ENCODE measurements at places on chromosomes 16 and 17. TPM values are rescaled to one million over a fixed set of nuclear protein-coding genes. Genes with fewer than 3 reads are reported as not detected.

DNA sequence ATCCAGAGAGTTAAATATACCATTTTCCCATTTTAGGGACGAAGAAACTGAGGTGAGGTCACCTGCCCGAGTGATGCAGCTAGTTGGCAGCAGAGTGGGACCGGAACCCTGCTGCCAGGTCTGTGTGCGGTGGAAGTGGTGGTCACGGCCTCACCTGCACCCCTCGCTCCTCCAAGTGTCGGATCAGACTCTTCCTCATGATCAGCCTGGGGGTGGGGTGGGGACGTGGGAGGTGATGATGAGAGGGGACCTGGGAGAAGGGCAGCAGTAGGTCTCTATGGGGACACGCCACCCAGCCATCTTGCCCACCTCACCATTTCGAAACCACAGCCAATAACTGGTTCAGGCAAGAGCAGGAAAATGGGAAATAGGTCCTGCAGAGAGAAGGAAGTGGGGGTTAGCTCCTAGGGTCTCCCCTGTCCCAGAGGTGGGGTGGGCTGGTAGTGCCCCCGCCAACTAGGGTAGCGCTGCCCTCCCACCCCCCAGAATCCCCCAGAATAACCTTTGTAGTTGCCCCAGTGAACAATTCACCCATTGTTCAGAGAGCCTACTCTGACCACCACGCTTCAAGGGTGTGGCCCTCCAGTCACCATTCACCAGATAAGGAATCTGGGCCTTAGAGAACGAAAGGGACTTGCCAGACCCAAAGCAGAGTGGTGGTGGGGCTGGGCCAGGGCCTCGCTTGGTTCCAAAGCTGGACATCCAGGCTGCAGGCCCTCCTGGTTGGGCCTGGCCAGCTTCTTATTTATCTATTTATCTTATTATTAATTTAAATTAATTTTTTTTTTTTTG, 5.1 kb downstream of the GDPD3 start:
- no peak for DNase-seq

GRCh38 chr16:52786091-52786490, 239.1 kb upstream of the TOX3 start:
- DNase-seq, result no peak

DNA sequence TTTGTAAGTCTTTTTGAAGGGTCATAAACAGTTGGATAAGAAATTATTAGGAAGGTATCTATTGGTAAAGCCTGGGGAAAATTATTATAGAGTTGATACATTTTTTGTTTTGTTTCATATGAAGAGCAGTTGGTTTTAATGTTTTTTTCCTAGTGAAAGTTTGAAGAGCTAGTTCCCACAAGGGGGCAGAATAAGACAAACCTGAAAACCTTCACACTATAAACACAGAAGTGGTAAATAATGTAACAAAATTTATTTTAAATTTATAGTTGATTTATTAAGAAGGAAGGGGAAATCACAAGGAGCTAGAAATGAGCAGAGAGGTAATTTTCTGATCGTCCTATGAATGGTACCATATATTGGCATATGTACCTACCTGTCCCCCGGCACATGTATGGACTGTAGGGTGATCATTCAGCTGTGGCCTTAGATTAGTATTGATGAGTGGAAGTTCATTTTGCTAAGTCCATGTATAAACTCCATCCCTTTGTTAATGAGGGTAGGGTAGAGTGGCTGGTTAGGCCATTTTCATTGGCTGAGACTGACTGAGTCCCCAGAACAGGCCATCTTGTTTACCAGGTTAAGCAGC, 116.3 kb downstream of the TANC2 start:
- DNase-seq, result no peak

GRCh38 chr16:4610011-4611005, 4.4 kb downstream of the UBALD1 start:
- DNase-seq, result no peak

NXPH3 gene
- 0.70 TPM for total RNA-seq

DNA sequence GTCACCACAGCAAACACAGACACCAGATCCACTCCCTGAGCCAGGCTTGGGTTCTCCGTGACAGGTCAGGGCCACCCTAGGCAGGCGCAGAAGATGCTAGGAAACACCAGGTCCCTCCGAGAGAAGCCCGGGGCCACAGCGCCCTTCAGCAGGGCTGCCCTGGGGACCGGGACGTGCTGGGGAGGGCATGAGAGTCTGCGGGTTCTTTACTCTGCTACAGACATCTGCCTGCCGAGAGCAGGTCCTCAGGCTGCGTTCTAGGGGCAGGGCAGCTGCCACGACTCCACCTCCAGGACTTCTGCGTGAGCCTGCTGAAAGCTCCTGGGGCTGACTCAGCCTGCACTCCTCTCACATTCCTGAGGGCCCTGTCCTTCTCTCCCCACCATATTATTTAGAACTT, 11.4 kb downstream of the MYLK3 start:
- no peak for DNase-seq

GRCh38 chr16:89040391-89040790, 53.3 kb upstream of the ACSF3 start:
- no peak for DNase-seq

GRCh38 chr17:49814781-49815529, 26.5 kb downstream of the KAT7 start:
- DNase-seq, result no peak

GRCh38 chr17:45338023-45338781, 21.4 kb upstream of the MAP3K14 start:
- no peak for DNase-seq

PRPSAP2 gene
- 31.5 TPM for total RNA-seq

TOX3 gene
- total RNA-seq, result 51.7 TPM

CCR7 gene
- 0.95 TPM for total RNA-seq

- no peak for DNase-seq
Measured at GRCh38 chr17:77507111-77507885, 366.5 kb downstream of the SEC14L1 start.

- DNase-seq, result no peak
Measured at GRCh38 chr16:9713156-9713555, 469.1 kb downstream of the GRIN2A start.

CRYM gene
- 15.7 TPM for total RNA-seq

- no peak for DNase-seq
Measured at GRCh38 chr17:60481604-60482003, 44.4 kb downstream of the APPBP2 start.

GRCh38 chr17:46876353-46876887, 25.0 kb downstream of the WNT9B start:
- peak; percentile 51 for DNase-seq

GRCh38 chr17:71315568-71315967, 805.3 kb upstream of the SOX9 start:
- DNase-seq, result no peak

DNA sequence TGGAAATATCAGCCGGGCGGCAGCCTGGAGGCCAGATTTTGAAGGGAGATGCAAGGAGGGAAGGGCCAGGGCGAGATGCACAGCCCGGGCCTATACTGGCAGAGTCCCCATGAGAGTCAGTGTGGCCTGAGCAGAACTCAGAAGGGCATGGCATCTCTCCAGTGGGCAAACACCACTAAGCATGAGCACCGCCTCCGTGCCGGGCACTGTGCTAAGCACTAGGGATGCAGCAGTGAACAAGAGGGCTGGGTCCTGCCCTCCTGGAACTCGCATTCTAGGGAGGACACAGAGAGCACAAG, 33.5 kb downstream of the TK2 start:
- no peak for DNase-seq

- DNase-seq, result no peak
Measured at GRCh38 chr16:84052071-84052622, 9.6 kb upstream of the SLC38A8 start.

CD300LD gene
- not detected for total RNA-seq

FNDC8 gene
- not detected for total RNA-seq

DNA sequence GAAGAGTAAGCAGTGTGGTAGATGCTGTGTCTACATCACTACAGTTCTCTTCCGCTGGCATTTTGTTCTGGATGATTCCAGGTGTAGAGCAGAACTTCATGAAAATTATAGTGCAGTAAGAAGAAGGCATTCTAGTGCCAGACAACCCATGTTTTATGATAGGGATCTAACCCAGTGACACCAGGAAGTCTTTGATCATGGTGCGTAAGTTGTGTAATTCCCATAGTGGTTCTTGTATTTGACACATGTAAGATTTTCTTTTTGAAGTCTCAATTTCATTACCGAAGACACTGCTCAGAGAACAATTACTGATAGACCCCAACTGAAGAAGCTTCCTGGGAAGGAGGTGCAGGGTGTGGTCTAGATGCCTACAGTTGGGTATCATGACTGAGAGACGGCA, 356.9 kb downstream of the CA10 start:
- DNase-seq, result no peak

GRCh38 chr17:81388091-81388611, 7.1 kb upstream of the BAHCC1 start:
- DNase-seq, result no peak

- no peak for DNase-seq
Measured at GRCh38 chr17:21251337-21252010, 1.7 kb downstream of the NATD1 start.

DNA sequence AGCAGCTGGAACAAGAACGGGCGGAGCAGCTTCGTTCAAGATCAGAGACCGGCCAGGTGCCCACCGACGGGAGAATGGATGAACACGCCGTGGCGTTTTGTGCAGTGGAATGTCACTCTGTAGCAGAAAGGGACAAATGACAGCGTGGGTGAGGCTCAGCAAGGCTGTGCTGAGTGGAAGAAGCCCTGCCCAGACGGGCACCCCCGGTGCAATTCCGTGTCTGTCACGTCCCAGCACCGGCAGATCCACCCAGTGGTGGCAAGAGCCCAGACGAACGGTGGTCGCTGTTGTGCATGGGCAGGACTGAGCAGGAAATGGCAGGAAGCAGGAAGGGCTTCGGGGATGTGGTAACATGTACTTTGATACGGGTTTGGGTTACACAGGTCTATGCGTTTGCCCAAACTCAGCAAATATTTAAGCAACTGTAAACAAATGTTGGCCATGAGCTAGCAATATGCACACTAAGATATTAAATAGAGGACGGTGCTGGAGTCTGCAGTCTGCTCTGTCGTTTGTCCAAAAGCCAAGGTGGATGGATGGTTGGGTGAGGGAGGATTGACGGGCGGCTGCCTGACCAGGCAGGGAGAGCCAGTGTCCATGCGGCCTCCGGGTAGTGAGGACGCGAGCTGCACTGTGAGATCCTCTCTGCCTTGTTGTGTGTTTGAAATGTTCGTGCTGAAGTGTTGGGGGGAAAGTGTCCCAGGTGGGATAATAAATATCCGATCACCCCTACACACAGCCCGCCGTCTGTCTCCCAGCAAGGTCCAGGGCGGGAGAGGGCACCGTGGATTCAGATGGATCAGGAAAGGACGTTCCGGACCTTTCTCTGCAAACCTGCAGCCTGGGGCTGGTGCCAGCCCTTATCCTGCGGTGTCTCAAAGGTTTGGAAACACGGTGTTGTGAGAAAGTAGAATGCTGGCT, 48.4 kb downstream of the COX4I1 start:
- DNase-seq, result no peak

- DNase-seq, result no peak
Measured at GRCh38 chr17:7108981-7109380, 5.6 kb downstream of the ASGR2 start.

GRCh38 chr17:64728041-64728695, 66.1 kb upstream of the SMURF2 start:
- no peak for DNase-seq

- DNase-seq, result no peak
Measured at GRCh38 chr17:42212382-42212781, 18.1 kb upstream of the GHDC start.

TSPAN10 gene
- 0.22 TPM for total RNA-seq

DNA sequence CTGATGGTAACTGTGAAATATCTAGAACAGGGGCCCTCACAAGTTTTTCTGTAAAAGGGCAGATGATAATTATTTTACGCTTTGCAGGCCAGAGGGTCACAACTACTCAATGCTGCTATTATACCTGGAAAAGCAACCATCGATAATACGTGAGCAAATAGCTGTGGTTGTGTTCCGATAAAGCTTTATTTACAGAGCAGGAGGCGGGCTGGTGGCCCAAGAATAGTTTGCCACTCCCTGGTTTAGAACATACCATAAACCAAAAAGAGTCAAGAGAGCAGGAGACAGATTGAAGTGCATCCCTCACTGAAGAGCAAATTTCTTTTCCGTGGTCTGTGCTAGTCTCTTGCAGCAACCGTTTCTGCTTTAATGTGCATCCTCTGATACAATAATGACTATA, 77.9 kb upstream of the DYNLRB2 start:
- no peak for DNase-seq

- DNase-seq, result peak; percentile 48
Measured at GRCh38 chr16:84308120-84308519, 13.4 kb downstream of the WFDC1 start.

GCGR gene
- total RNA-seq, result 0.14 TPM

DNA sequence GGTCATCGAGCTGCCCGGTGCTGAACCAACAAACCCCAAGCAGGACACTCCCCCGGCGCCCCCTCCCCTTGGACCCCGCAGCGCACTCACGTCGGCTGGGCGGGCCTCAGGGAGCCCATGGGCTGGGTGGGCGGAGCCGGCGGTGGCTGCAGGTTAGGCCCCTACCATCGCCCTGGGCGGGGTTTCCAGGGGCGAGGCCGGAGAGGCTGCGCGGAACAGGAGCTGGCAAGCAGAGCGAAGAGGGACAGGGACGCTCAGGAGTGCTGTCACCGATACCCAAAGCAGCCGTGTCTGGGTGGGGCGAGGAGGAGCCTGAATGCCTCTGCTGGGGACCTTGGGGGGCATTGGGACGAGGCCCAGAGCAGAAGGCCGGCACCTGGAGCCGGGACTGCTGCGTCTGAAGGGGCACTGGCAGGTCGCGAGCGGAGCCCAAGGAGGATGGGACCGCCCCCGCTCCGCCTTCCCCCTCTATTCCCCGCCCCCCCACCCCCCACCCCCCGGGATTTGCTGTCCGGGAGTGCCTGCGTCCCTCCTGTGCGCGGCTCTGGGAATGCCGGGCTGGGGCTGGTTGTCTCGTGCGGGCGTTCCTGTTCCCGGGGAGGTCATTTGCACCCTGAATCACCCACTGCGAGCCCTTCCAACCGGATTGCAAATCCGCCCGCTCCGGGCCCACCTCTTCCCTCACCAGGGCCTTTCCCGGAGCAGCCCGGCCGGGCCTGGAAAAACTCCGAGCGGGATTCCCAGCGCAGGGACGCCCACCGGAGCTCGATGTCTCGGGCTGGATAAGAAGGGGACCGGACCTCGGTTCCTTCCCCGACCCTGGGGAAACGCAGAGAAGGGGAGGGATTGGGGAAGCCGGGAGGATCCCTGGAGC, 902 bp downstream of the ARHGAP27 start:
- peak; percentile 96 for DNase-seq

- no peak for DNase-seq
Measured at GRCh38 chr17:42347198-42347597, 41.0 kb downstream of the STAT3 start.

All from left colon (tissue), 2 donors.